Stimulated activated CD8-positive, alpha-beta memory T cell treated with anti-CD3 and anti-CD28 coated beads, Interleukin-7, amount 100 ng/mL, for 48 hours (primary cell): ENCODE measurements at places on chromosomes 13 and 19.

DNA sequence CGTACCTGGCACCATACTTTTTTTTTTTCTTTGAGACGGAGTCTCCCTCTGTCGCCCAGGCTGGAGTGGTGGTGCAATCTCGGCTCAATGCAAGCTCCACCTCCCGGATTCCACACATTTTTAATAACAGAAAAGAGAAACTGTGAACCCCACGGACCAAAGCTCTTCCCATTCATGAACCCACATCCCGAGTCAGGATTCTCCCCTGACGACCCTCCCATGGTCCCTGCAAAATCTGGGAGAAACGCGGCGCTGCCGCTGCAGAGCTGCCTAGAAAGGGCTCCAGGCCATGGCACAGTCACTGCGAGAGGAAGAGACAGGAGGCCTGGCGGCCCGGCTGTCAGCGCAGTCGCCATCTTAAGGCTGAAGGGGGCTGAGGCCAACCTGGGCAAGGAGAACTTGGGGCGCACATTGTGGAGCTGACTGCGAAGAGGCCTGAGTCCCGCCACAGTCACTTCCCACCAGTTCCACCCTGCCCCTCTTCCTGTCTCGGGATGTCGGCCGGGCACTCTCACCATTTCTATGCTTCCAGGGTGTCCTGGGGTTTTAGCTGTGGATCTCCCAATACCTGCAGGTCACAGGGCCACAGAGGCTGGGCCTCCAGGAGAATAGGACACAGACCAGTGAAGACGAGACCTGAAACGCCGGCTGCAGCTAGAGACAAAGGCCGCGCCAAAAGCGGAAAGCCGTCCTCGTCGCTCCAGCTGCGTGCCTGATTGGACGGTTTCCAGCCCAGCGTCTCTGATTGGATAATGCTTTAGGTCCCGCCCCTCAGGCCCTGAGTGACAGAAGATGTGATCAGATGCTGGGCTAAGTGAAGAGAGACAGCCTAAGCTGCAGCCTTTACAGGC, 71.0 kb downstream of the ZNF486 start:
- DNase-seq: peak; percentile 66

DNA sequence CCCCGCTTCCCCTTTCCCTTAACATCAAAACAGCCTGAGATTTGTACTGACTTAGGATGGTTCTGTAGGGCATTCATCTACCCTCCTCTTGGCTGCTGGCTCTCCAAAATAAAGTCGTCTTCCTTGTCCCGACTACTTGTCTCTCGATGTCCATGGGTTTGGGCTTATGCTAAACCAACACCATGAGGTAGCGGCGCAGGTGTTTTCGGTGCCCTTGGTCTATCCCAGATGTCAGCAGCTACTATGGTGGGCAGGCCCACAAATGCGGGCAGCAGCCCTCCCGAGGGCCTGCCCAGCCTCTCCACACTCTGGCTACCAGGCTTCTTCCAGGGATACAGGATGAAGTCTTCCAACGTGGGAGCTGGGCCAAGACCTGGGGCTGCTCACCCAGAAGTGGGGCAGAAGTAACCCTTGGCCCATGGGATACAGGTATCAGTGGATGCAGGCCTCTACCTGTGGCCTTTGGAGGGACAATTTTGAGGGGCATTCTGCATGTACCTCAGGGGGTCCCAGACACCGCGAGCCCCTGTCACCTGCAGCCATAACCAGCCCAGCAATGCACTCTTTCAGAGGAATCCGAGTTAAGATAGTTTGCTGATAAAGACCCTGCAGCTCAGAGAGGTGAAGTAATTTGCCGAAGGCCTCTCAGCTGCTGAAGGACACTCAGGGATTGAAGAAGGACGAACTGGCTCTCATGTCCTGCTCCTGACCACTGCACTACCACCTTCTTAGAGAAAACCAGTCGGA, 47.8 kb upstream of the VSTM2B start:
- DNase-seq: no peak

DNA sequence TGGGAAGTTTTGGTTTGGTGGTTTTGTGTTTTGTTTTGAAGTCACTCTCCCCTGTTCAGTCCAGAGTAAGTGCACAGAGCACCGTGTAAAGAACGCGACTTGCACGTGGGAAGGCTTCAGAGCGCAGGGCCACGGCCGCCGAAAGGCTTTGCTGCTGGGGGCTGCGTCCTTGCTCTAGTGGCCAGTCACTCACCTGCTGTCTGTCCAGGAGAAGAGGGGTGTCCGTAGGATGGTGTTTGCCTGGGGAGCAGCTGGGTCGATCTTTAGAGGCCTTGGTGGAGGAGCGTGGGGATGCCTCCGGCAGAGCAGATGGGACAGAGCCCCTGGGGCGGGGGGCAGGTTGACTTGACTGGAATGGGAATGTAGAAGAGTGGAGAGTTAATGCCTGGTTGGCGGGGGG, 116.6 kb upstream of the MCF2L start:
- DNase-seq: no peak

- DNase-seq: no peak
These were observed 8.8 kb downstream of the PAF1 start for GRCh38 chr19:39381910-39382611.

GRCh38 chr19:18605546-18606280, 886 bp downstream of the CRLF1 start:
- DNase-seq: no peak

- no peak for DNase-seq
These were observed 485.4 kb downstream of the KLF5 start for GRCh38 chr13:73544175-73544574.

GRCh38 chr13:90049989-90050671, 1297.4 kb upstream of the MIR17HG start:
- DNase-seq: no peak

GRCh38 chr19:49438261-49438660, 3.1 kb downstream of the SLC17A7 start:
- DNase-seq: no peak

- DNase-seq: no peak
These were observed 41.9 kb downstream of the GPC6 start for GRCh38 chr13:93268327-93269028.

- DNase-seq: peak; percentile 47
These were observed 665 bp downstream of the ZNF497 start for GRCh38 chr19:58361900-58362271.

GRCh38 chr13:77299587-77299986, 27.3 kb downstream of the MYCBP2 start:
- no peak for DNase-seq

GRCh38 chr13:77460195-77460594, 75.3 kb upstream of the SCEL start:
- DNase-seq: no peak

DNA sequence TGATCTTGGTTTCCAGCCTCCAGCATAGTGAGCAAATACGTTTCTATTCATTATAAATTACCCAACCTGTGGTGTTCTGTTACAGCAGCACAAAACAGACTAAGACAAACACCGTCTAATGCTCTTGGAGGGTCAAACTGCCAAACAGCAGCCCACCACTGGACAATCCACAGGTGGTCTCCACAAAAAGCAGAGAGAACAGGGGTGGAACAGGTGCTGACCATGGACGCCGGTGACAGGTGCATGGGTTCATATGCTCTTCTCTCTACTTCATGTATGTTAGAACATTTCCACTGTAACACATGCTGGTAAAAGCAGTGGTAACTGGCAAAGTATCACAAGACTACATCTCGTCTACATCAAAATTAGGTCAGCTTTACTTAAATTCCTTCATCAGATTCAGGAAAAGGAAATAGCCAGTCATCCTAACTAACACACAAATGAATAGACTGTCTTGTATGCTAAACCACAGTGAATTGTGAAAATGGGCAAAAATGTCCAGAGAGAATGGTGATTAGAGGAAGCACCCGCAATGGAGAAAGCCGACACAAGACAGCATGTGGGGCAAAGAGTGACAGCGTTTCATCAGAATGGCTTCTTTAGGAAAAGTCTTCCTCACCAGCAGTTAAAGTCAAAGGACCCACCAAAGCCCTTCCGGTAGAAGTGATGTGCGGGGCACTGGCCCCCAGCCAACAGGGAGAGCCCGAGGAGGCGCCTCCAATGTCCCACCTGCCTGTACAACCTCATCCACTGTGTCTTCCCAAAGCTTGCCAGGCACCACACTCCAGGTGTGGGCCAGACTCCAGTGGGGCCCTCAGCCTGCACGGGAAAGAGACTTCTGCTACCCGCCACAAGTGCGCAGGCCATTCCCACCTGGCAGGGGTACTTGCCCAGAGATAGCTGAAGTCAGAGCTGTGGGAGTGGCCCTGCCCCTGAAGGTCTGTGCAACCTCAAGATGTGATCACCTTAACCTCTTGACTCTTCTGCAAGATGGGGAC, 6.5 kb downstream of the CARS2 start:
- DNase-seq: no peak
